Activated CD4-positive, alpha-beta T cell treated with anti-CD3 and anti-CD28 coated beads for 4 hours (primary cell): ENCODE measurements at places on chromosomes 11 and 22.
A peak's percentile ranks its signal among the peaks of the same experiment; 100 is the strongest.

DNA sequence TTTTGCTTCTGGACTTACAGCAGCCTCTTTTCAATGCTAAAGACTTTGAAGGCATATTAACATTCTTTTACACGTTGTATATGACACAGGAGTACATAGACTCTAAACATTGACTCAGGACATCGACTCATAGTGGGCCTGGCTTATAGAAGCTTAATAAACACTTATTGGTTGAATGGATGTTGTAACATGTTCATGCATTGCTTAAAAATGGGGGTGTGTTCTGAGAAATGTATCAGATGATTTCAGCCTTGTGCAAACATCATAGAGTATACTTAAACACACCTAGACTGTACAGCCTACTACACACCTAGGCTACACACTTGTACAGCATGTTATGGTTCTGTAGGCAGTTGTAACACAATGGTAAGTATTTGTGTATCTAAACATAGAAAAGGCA lies 17.9 kb downstream of the TTC17 start:
- DNase-seq, result no peak

DNA sequence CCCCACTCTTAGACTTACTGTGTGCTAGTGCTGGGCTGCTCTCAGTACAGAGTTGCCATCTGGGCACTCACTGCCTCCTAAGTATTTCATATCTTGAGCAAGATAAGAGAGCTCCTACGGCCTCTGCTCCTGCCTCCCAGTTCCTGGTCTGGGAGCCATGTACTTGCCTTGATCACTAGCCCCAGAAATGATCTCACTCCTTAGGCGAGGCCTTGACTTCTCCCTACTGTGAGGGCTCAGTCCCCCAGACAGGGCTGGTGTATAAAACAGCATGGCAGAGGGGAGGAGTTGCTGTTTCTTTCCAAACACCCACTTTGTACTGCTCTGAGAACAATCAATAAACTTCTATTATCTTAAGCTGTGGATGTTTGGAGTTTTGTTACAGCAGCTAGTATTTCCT lies 47.4 kb upstream of the TP53I11 start:
- no peak for DNase-seq

- no peak for DNase-seq
Measured at GRCh38 chr11:73536961-73537360, 61.0 kb downstream of the FAM168A start.

DNA sequence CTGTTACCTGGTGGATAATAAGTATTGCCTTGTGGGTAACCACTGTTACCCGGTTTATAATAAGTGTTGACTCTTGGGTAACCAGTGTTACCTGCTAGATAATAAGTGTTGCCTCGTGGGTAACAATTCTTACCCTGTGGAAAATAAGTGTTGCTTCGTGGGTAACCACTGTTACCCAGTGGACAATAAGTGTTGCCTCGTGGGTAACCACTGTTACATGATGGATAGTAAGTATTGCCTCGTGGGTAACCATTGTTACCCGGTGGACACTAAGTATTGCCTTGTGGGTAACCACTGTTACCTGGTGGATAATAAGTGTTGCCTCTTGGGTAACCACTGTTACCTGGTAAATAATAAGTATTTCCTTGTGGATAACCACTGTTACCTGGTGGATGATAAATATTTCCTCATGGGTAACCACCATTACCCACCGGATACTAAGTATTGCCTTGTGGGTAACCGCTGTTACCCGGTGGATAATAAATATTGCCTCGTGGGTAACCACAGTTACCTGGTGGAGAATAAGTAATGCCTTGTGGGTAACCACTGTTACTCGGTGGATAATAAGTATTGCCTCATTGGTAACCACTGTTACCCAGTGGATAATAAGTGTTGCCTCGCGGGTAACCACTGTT lies 8.7 kb upstream of the NXPE4 start:
- DNase-seq, result no peak

- no peak for DNase-seq
Measured at GRCh38 chr11:64726867-64727530, 4.0 kb upstream of the NRXN2 start.

DNA sequence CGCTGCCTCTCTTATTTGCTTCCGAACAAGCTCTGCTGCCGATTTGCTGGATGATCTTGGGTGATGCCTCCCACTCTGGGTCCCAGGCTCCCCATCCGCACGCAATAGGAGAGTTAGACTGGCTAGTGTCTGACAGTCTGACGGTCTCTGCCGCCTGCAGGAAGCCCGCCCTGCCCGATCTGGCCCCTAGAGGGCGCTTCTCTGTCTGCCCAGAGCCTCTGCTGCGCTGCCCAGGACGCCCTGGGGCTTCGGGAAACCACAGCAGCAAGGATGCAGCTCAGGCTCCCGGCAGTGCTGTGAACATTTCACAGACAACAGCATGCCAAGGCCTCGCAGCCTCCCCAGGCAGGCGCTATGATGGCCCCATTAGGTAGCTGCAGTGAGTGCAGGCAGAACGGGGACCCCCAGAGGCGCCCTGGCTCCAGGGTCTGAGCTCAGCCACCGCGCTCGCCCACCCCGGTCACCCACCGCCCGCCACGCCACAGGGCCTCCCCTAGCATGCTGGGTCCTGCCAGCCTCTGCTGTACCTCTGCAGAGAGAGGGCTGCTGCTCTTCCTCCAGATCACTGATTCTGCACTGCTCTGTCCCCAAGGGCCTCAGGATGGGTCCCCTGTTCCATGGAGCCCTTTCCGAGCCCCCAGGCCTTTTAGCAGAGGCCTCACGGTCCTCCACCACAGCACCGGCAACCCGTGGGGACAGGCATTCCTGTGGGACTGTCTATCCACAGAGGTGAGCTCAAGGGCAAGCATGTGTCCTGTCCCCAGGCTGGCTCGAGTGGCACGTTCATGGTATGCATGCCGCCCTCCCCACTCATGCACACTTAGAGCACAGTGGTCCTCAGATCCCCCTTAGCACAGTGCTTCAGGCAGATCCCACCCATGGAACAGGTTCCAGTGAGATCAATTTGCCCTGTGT lies 4.3 kb upstream of the BAIAP2L2 start:
- peak; percentile 76 for DNase-seq

GRCh38 chr11:101096036-101096704 lies 33.4 kb downstream of the PGR start:
- no peak for DNase-seq

DNA sequence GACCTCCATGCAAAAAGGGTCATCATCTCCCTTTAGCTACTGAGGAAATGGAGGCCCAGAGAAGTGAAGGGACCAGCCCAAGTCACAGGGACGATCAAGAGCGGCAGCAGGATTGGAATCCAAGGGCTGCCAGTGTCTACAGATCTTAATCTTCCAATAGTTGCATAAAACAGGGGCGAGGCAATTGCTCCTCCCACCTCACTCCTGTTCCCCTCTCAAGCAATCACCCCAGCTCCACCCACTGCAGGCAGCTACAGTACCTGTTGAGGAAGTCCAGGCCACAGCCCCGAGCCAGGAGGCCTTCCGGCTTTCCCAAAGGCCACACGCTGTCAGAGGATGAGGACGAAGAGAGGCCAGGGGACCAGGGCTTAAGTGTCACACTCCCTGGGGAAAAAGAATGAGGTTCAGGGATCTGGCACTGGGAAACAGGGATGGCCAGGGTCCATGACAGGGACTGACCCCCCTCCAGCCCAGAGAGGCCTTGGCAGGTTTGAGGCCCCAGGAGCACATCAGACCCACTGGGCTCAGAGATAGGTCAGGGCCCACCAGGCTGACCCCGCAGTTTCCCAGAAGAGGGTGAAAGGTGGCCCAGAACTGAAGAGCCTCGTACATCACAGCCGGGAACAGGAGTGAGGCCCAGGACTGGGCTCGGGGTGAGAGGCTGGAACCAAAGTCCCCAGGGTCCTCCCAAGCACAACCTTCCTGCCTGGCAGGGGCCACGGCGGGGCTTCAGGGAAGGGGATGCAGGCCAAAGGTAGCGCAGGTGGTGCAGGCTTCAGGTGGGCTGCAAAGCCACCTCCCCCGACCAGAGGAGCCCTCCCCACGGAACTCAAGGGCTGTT lies 16.4 kb upstream of the MFNG start:
- DNase-seq, result no peak

GRCh38 chr11:104275992-104276391 lies 112.0 kb upstream of the PDGFD start:
- no peak for DNase-seq

DNA sequence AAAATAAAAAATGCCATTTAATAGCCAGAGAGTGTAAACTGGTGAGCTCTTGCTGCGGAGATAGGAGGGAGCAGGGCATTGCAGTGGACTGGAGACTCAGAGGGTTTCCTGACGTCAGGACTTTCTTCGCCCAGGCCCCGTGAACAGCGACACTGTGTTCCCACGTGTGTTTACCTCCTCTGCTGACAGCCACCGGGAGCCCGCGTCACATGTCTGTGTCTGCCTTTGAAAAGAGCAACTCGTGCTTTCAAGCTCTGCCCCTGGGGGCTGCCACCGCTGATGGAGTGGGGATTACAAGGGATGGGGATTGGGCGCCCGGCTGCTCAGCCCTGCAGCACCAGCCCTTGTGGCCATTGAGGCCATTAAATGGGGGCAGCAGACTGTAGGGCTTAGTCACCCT lies 3.3 kb downstream of the TANGO2 start:
- no peak for DNase-seq

DNA sequence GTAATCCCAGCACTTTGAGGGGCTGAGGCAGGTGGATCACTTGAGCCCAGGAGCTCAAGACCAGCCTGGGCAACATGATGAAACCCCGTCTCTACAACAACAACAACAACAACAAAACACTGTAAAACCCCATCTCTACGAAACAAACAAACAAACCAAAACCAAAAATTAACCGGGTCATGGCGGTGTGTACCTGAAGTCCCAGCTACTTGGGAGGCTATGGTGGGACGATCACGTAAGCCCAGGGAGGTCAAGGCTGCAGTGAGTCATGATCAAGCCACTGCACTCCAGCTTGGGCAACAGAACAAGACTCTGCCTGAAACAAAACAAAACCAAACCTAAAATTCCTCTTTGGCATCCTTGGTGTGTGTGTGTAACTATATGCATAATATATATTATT lies 7.0 kb upstream of the POLA2 start:
- no peak for DNase-seq

DNA sequence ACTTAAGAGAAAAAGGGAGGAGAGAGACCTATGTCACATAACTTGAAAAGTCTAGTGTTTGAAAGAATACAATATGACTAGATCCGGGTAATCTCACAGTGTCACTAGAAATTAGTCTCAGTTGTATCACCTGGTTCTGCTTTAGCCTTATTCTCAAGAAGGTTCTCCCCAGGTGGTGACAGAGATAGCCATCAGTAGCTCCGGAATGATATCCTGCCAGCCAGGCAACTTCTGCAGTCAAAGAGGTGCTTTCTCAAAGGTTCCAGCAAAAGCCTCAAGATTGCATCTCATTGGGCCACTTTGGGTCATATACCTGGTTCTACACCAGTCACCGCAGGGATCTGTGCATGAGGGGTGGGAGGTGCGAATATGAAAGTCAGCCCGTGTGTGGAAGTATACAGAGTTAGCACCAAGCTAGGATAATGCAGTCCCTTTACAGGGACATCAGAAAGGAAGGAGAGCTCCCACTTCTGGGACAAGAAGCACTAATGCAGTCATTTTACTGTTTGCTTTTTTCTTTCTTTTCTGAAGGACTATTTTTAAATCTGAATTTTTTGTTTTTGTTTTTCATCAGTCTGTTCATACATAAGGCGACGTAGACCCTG lies 61.1 kb downstream of the CYB5R2 start:
- DNase-seq, result no peak

DNA sequence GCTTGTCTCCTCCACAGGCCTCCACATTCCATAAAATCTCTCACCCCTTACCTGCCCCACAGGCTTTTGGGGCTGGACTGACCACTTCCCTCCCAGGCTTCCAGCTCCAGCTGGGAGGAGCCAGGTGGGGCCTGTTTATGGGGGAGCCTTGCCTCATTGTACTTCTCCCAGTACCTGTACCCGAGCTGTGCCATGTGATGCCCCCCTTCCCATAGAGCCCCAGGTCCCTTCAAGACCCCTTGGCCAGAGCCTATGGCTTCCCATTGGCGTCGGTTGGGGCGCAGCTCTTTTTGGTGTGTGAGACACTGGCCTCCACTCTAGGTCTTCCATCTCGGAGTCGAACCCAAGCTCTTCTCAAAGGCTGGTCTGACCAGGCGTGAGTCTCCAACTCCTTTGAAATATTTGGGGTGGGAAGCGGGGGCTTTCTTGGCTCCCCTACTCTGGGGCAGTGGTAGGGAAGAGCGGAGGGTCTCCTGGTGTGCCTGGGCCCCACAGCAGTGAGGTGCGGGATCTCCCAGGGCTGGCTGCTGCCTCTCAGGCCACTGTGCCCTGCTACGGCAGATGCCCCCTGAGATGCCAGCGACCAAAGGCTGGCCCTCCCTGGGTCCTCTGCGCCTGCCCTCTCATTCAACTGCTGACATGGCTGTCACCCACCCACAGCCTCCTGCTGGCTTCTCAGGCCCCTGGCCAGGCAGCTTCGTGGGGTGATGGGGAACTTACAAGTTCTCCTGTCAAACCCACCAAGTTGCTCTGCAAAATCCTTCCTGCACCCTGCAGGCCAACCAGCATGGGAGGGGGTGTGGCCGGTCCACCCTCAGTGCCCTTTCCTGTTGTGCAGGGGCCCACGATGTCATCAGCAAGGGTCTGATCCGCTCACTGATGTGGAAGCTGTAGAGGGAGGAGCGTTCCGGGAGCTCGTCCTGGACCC lies 25.7 kb downstream of the DRICH1 start:
- no peak for DNase-seq

- DNase-seq, result no peak
Measured at GRCh38 chr22:44691796-44692661, 10.0 kb upstream of the PRR5 start.

- DNase-seq, result no peak
Measured at GRCh38 chr11:132463295-132464002, 1068.9 kb downstream of the OPCML start.

GRCh38 chr11:125170510-125171031 lies 6.0 kb downstream of the PKNOX2 start:
- DNase-seq, result no peak

DNA sequence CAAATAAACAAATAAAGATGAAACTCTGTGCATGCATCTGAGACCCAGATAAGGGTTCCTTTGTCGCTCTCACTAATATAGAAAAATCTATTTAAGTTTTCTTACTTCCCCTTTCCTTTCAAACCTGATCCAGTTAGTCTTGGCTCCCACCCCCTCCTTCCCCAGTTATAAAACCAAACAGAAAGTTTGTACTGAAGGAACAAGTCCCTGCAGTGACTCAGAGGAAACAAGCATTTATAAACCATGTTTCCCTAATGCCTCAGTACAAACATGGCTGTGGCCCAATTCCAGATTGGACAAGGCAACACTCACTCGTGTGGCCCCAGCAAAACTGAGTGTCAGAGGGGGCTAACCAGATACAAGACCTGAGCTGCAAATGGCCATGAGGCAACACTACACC lies 65.5 kb upstream of the ARHGAP20 start:
- no peak for DNase-seq

- no peak for DNase-seq
Measured at GRCh38 chr11:119999220-119999619, 138.7 kb downstream of the TRIM29 start.
